HS-27A (cell line): ENCODE measurements at places on chromosomes 7 and 10.

- no peak for DNase-seq
These were observed 69.0 kb downstream of the CASD1 start for GRCh38 chr7:94578614-94579013.

GRCh38 chr7:100914879-100915447 is 19.3 kb upstream of the ACHE start:
- no peak for DNase-seq

DNA sequence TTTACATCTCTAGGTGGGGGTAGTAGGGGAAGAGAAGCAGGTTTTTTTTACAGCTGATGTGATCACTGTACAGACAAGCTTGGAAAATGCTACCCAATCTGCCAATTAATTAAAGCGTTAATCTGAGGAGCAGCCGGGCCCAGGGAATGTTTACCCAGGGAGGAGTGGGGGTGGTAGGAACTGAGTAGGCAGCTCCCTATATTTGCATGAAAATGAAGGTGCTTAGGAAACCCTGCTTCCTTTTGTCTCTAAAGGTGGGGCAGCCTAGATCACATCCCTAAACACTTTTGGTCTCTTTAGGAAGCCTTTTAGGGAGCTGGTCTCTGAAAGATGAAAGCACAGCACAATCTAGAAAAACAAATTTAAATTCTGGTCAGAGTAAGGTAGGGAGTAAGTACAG is 53.0 kb upstream of the NFKB2 start:
- DNase-seq = no peak

- DNase-seq = no peak
These were observed 51.2 kb downstream of the ANLN start for GRCh38 chr7:36440880-36441279.
